ENCODE measurements at places on chromosomes 5 and 9.

DNA sequence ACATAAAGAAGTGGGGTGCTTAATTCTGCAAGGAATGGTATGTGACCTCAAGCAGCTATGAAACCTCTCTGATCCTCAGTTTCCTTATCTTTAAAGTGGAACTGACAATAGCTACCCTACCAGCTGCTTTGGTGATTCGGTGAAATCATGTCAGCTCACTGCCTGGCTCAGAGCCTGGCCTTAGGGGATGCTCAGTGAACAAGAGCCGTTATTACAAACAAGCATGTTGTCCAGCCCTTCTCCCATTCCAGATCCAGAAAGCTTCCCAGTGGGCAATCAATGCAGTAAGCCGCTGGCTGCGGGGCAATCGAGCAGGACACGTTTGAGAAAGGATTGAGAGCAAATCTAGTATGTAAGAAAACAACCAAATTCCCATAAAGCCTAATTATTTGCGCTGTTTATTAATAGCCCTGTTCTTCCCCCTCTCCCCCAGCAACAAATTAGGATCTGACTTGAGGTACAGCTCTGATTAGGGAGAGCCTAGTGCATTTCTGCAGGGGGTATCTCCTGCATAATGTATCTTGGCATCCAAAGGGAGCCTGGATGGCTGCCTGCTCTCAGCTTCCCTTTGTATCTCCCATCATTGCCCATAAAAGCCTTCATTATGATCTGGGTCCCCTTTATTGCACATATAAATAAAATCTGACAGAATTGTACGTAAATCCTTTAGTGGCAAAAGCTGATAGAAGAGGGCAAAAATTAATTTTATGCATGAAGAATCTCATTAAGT, 371.4 kb downstream of the TMEM232 start:
- DNase-seq: no peak

DNA sequence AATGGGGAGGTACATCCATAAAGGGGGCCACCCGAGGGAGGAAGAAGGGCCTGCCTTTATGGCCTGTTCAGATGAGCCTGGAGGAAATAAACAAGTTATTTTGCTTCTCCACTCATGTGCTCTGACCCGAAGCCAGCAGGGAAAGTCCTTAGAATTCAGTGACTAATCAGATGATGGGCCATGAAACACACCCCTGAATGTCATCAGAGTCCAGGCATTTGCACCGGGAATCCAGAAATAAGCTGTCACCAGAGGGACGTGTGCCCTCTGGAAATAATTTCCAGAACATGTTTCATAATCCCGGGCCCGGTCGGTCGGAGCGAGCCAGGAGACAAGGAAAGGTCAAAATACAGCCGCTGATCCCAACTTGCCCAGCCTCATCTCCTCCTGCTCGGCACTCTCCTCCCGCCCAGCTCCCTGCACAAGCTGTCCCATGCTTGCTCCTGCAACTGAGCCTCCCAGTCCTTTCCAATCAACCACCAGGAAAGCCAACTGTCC, 73.6 kb upstream of the ZNF622 start:
- no peak for DNase-seq

DNA sequence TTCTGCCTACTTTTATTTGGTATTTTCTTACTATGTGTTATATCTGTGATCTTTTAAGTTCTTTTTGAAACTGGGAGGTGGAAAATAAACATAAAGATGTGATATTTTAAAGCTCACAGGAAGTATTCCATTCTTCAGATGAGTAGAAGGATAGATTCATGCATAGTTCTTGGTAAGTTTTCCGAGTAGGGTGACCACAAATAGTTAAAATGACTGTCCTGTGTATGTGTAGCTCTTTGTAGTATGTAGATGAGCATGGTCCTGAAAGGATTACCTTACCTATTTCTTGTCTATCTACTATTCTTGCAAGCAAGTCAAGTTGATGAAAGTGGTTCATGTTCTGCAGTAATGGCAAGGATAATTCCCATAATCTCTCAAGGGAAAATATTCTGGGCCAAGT, 47.7 kb downstream of the SRFBP1 start:
- DNase-seq: no peak

DNA sequence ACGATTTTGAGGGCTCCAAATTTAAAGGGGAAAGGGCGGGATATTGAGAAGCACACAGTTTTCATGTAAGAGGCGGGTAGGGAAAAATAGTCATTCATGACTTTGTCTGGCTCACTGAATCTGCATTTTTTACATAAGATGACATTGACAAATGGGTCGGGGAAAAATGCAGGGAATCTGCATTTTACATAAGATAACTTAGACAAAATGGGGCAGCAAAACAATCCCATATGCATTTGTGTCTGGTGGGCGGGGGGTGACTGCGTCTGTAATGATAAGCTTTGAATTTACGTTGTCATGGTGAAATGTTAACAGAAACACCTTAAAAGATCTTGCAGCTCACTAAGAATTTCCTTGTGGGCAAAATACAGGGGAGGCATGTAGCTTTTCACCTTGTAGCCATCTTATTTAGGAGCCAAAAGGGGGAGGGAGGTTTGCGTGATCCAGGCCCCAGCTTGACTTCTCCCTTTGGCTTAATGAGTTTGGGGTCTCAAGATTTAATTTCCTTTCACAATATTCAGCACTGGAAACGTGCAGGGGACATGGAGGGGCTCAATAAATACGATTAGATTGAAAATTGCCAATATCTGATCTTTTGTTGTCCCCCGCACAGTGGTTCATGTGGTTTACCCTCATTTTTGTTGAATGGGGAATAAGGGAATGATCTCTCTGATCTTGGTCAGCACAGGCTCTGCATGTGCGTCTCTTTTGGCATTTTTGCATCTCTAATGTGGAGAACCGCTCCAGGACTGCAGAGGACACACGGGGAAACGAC, 41.1 kb upstream of the GADD45G start:
- DNase-seq: no peak

DNA sequence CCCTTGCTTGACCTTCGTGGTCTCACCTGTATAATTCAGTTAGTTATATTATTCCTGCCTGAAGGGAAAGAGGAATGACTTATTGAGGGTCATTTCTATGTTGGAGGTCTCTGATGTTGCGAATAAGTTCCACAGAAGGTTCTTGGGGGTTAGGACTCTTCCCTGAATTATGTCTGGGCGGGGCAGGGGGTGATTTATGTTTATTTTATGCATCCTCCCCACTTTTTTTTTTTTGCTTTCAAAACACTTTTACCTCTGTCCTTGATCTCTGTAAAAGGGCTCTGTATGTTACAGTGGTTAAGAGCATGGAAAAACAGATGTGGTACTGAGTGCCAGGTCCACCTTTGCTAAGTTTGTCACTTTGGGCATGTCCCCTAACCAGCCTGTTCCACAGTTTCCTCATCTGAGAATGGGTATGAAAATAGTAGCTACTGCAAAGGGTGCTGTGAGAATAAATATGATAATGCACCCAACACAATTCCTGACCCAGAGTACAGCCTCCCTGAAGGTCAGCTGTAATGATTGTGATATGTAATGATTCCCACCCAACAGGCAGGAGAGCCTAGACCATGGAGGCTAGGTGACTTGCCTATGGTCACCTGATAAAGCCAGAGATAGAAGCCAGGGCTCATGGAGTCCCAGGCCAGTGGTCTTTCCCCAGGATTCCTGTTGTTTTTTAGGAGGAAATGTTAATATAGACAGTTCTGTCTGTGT, 54.8 kb downstream of the SLC22A5 start:
- DNase-seq: no peak

DNA sequence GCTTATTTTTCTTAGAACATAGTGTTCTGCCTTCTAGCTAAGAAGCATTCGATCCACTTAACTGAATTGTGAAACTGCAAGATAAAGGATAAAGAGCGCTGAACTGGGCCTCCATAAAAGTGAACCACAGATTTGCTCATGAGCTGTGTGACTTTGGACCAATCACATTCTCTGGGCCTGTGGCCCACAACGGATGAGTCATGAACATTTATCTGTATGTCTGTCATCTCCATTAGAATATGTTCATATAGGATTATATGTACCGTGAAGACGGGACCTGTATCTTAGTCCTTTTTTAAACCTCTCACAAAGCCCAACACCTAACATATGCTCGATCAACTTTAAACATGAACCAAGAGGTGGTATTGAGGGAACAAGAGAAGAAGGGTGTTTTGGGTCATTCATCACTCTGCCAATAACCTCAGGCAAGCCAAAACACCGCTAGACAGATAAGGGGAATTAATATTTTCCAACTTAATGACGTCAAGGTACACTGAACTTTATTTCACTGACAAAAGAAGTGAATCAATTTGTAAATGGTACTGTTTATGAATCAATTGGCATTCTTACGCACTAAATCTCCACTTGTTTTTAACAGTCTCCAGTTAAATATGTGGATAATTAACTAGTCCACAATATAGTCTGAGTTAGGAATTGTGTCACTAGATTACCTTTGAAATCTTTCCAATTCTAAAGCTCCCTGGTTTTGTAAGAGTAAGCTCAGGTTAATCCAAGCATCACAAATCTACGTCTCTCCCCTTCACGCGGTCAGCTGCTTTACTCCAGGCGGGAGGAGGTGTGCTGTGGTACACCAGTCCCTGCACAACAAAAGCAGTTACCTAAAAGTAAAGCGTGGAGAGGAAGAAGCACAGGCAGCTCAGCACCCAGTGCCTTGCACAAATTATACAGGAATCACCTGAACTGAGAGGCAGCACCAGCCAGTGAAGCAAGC, 1.6 kb downstream of the TMEM245 start:
- DNase-seq: peak; percentile 6

DNA sequence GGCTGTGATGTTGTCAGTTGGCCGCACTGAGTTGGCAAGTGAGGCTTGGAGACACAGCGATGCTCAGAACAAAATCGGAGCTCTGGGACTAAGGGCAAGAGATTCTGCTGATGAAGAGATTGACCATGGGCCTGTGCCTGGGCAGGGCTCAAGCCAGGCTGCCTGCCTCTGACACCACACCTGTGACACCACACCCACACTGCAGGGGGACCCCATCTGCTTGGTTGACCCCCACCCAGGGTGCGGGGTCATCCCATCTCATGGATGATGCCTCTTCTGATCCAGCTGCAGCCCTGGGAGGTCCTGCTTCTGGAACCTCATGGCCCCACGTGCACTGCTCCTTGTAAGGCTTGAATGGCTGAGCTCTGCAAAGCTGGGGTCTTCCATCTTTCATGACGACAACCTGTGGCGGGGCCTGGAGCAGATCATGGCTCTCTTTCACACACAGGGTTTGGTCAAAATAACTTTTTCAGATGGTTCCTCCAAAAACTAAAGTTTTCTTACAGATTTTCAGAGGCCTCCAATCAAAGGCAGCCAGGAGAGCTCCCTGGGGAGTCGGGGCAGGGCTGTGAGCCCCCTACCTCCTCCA, 185.2 kb downstream of the GADD45G start:
- no peak for DNase-seq

GRCh38 chr9:3268223-3268622, 257.6 kb downstream of the RFX3 start:
- DNase-seq: no peak

DNA sequence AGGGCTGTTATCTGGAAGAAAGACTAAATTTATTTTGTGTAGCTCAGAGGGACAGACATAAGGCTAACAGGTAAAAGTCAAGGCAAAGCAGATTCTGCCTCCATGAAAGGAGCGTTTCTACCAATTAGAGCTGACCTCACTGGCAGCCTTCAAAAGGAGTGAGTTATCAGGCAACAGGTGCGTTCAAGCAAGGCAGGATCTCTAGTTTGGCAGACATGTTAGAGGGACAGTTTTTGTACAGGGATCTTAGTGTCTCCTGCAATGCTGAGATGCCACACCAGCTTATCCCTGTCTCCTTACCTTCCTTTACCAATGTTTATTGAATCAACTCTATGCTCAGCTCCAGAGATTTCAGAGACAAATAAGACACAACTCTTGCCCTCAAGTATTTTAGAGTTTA, 73.8 kb downstream of the NRG2 start:
- no peak for DNase-seq

GRCh38 chr9:105245029-105245890, 809 bp downstream of the SLC44A1 start:
- peak; percentile 2 for DNase-seq

DNA sequence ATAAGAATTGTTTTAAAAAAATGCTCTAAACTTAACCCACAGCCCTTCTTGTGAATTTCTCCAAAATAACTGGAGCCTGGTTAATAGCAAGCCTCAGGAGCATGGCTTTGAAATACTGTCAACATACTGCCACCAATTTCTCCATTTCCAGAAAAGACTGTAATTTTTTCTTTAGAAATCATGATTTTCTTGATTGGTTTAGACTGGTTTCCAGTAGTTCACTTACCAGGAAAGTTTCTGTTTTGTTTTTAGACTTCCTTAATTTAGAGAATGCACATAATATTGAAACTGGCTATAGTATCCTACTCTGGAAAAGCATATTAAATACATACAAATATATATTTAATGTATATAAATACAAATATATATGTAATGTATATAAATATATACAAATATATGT, 4.5 kb upstream of the CD274 start:
- no peak for DNase-seq

GRCh38 chr5:153742060-153742459, 251.6 kb downstream of the GRIA1 start:
- no peak for DNase-seq

Measured in activated CD8-positive, alpha-beta memory T cell treated with anti-CD3 and anti-CD28 coated beads for 4 hours (primary cell).